CD4-positive, alpha-beta T cell treated with Interleukin-15 for 1 hour (primary cell): ENCODE measurements at places on chromosomes 4 and X.
A peak's percentile ranks its signal among the peaks of the same experiment; 100 is the strongest.

DNA sequence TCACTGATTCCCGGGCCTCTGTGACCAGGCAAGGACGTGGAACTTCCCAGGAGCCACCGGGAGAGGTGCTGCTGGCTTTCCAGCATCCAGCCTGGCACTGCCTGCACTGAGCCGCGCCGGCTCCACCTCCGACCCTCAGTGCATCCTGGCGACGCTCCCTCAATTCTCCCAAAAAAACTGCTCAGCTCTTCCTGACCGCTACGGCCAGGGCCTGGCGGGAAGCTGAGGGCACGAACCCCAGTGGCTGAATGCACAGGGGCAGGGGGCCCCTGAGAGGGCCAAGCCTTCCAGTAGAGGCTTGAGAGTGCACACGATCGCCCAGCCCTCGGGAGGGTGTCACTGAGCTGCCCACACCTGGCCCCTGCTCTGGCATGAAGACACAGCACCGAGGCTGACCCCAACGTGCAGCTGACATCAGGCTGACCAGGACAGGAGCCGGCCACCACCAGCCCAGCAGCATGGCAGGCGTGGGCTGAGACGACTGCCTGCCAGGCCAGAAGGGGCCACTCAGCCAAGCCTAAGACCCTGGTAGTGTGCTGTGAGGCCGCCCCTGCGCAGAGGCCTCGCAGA, 6.9 kb downstream of the CTBP1 start:
- DNase-seq: no peak

DNA sequence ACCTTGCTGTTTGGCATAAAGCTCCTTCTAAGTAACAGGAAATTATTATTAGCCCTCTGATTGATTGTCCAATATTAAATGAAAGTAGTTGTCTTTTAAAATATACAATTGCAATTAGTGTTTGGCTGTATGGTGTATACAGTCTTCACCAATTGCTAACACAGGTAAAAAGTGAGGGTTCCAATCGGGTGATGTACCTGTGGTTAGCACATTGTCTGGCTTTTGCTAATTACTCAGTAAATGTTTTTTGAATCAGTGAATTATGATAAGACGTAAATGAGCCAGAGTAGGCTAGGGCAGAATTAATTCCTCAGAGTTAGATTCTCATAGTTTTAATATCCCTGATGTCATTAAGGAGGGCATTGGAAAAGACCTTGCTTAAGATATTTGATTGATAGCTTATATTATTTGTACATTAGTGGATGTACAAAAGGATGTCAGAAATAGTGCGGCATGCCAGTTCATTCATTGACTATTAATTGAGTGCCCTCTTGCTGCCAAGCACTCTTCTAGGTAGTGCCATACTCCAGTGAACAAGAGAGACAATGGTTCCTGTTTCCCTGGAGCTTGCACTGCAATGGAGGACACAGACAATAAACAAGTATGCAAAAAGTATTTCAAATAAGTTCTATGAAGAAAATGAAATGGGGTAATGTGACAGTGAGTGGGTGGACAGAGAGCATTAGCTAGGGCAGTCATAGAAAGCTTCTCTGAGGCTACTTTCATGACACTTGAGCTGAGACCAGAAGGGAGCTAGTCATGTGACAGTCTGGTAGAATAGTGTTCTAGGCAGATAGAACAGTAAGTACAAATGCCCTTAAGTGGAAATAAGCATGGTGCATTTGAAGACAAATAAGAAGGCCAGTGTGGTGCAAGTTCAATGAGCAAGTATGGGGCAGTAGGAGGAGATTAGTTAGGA, 205.9 kb upstream of the CASK start:
- DNase-seq: no peak

DNA sequence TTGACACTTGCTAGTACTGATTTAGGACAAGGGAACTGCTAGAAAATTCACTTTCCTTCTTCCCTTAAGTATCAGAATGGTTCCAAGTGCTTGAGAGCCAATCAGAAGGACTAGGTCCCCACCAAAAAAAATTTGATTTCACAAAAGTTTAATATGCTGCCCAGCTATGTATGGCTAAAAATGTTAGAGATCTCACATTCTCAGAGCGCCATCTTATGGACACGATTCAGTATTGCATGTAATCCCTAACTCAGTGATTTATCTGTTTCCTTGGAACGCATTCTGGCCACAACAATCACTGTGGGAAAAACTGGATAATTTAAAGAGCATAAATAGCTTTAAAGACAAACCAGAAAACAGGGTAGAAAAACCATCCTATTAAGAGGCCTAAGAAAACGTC, 255.1 kb upstream of the GPC4 start:
- DNase-seq: no peak

- DNase-seq: peak; percentile 61
Measured at GRCh38 chr4:127632420-127633403, at the start of gene INTU. INTU (plus strand) TSS chr4:127632957; CDS start chr4:127633035, 78 bp downstream.

DNA sequence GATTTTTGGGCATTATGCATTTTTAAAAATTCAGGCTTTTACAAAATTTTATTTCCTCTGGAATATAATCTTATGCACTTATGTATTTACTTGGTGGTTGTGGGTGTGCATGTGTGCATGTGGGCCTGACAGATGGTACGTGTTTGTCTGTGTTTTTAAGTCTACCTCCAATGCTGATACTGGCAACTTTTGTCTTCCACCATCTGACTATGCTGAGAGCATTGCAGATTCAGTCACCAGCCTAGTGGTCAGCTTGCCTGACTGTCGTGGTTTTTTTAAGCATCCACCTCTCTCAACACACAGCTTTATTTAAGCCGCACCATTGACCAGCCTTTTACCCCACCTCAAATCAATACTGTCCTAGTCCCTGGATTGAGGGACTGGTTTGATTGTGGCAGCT, 37.1 kb downstream of the FSTL5 start:
- no peak for DNase-seq

- no peak for DNase-seq
Measured at GRCh38 chr4:41000356-41000755, 214.0 kb downstream of the APBB2 start.

DNA sequence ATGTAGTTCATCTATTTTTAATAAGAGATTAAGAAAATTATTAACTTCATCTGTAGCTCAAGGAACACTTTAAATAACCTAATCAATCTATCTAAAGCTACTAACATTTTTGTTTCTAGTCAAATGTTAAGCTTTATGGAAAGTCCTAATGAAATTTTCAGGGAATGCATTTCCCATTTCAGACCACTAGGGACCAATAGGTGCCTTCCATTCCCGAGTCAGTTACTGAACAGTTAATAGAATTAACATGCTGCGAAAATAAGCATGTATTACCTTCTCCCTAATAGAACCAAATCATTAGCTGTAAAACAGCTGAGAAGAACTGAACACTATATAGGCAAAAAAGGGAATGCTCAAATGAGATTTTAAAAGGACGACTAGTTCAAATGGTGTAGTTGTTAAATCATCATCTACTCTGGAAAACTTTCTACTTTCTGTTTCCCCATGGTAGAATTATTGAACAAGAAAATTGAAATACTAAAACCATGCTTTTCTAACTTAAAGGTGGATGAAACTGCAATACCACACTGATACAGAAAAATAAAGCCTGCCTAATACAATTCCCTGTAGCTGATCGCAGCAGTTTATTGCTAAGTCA, 22.5 kb downstream of the STX18 start:
- DNase-seq: no peak

DNA sequence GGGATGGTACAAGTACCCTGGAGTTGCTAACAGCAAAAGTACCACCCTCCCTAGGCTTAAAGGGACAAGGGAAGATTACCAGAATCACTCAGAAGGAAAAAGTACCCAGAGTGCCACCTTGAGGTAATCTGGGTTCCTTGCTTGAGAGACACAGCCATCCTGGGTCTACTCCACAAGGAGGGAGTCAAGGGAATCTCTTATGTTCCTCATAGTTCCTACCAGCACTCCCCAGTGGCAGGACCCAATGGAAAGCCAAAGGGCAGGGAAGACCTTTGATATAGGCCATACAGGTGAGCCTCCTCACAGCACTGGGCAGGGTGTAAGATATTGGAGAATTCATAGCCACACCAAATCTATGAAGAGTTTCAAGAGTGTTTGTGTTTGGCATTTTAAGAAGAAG, 5.7 kb downstream of the IL2 start:
- no peak for DNase-seq

- no peak for DNase-seq
Measured at GRCh38 chrX:120797188-120797851, 78.3 kb downstream of the CT47B1 start.

- DNase-seq: no peak
Measured at GRCh38 chrX:12304261-12304660, 166.0 kb downstream of the FRMPD4 start.

GRCh38 chrX:119726900-119727555, 31.4 kb upstream of the SOWAHD start:
- DNase-seq: no peak

DNA sequence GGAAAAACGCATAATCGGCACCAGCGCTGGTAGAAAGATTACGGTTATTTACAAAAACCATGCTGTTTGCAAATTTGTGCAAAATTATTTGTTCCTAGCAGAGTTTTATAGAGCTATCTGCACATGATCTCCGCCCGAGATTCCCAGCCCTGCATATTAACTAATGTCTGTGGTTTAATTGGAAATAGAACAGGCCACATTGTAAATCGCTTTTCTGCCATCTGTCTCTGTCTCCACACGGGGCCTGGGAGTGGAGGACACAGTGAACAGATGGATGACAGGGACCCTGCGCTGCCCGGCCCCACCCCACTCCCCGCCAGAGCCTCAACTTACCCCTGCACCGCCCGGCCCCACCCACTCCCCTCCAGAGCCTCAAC, 126.9 kb downstream of the FAM53A start:
- no peak for DNase-seq

- DNase-seq: no peak
Measured at GRCh38 chr4:165512424-165512823, 133.6 kb downstream of the CPE start.

DNA sequence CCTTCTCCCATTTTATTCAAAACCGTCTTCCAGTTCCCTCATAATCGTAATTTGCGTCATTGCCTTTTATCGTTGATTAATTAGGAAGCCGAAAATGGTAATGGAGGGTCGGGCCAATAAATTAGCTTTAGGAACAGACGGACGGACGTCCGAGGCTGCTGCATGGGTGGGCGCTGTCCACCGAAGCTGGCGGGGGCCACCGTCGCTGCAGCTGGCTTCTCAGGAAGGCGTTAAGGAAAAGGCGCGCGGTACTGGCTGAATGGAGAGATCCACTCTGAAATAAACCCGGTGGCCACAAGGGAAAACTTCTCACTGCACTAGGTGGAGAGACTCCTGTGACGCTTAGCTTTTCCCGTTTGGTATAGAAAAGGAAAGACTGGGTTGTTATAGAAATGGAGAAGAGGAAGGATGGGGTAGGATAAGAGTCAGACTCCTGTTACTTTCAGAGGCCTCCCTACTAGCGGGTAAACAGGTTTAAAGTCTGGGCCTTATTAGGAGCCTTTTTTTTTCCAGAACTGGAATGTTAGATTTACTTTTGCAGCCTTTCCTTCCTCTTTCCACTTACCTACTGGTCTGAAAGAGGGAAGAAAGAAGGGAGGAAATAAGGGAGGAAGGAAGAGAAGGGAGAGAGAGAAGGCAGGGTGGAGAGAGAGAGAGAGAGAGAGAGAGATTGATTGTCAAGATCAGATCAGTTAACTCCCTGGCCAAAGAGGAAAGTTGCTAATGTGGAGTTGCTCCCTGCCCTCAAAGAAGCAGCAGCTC, 11.3 kb upstream of the PRDM8 start:
- no peak for DNase-seq

DNA sequence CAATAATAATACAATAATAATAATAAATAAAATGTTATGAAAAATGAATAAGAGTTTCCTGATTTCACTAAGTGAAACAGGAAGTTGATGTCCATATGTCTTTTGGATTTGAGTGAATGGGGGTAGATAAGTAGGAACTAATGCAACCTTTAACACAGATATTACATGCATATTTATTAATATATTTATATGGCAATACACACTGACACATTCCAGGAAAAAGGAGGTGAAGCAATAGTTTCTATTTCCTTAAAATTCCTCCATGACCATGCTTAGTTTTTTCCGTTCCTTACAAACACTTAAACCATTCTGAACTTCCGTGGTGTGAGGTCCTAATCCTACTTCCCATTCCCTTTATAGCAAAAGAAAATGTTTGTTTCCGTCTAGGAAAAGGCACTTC, 48.3 kb downstream of the ATXN3L start:
- no peak for DNase-seq

DNA sequence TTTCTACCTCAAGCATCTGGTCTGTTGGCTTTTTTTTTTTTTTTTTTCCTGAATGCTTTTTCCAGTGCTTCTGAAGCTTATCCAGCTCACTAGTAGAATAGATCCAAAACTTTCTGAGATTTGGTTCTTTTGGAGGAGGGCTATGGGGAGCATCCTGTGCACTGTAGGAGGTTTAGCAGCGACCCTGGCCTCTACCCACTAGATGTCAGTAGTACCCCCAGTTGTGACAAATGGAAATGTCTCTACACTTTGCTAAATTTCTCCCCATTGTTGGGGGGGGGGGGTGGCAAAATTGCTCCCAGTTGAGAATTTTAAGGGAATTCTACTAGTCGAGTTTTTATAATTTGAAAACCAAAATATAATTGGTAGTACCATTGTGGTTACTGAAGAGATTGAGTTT, 23.0 kb upstream of the PPA2 start:
- no peak for DNase-seq

- DNase-seq: no peak
Measured at GRCh38 chr4:14837860-14838259, 164.4 kb upstream of the CPEB2 start.

- DNase-seq: no peak
Measured at GRCh38 chr4:70471897-70472296, at the start of gene MUC7. MUC7 (plus strand) TSS chr4:70472197; CDS start chr4:70474022, 1,825 bp downstream.

DNA sequence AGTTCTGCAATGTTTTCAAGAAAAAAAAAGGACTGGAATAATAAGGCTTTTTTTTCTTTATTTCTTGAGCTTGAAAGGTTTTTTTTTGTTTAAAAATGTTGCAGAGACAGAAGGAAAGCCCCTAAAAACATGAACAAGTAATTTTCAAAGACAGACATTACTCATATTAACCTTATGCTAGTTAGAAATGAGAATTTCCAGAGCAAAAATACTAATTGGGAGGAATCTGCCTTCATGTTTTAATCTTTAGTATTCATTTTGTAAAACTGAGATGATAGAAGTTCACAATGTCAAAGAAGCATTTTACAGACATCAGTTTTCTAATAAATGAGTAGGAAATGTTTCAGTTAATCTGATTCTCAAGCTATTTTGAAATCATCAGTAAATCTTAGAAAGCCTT, 1805.3 kb downstream of the PCDH7 start:
- no peak for DNase-seq

GRCh38 chr4:40937140-40937725, 187.5 kb downstream of the NSUN7 start:
- no peak for DNase-seq

GRCh38 chr4:101239665-101240064, 107.7 kb downstream of the PPP3CA start:
- no peak for DNase-seq
